ENCODE measurements at places on chromosomes 13 and 19.

DNA sequence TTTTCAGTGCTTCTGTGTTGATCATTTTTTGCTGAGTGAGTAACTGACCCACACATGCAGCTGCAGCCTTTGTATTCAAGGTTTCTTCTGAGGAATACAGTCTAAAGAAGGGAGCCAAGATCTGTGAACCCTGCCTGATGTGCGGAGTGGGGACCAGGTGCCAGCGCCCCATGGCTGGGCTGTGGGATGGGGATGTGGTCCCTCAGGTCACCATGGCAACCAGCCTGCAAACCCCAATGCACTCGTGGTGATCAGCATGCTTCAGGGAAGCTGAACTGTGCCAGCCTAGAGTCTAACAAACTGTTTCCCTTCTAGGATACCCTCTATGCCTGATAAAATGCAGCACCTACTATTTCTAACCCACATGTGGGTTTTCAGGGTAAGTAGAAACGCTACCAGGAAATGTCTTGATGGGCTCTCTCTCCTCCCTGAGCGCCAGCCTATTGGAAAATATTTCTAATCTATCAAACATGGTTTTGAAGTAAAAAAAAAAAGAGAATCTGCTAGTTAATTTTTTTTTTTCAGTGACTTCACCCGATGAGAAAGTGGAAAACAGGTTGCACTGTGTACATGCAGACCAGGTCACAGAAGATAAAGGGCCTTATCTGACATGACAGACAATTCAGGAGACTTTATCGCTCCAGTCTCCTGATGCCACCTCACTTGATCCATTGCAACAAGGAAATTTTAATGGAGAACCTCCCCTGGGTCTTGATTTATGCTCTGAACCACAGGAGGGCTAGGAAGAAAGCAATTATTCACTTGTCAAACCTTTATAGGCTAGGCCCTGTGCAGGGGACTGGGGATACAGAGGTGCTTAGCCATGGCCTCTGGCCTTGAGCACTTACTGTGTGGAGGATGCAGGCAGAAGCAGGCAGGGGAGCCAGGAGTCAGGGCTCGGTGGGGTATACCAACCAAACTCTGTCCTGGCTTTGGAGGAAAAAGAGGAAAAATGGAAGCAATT is 51.1 kb downstream of the RASL11A start:
- peak; percentile 5 for DNase-seq

GRCh38 chr13:37889102-37889501 is 19.5 kb upstream of the TRPC4 start:
- no peak for DNase-seq

GRCh38 chr13:98488736-98489135 is 88.2 kb downstream of the STK24 start:
- no peak for DNase-seq

DNA sequence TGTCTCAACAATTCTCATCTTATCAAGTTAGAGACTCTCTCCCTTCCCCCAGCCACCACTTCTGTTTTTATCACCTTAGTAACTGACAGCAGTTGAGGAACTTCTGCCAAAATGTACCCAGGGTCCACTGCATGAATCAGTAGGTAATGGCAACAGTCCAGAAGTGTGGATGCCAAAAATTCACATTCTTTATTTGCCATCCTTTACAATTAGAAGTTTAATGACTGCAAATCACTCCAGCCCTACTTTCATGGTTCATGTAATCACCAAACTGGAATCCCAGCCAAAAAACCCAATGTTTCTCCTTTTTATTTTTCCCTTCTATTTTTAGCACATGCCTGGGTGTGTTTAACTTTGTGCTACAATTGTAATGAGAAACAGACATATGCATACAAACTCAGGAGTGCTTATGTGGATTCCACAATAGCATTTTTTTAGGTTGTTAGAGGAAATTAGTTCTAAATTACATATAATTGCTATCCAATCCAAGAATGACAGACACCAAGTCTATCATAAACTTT is 243.5 kb downstream of the RGCC start:
- DNase-seq, result no peak

- DNase-seq, result no peak
Observed at GRCh38 chr13:43206838-43207237, 183.5 kb downstream of the DNAJC15 start.

GRCh38 chr19:52007451-52007805 is 583 bp downstream of the ZNF615 start:
- no peak for DNase-seq

Measured in stimulated activated CD4-positive, alpha-beta T cell treated with anti-CD3 and anti-CD28 coated beads, Interleukin-15, amount 100 ng/mL, for 24 hours (primary cell).